ENCODE measurements at places on chromosomes 2 and 18. TPM values are rescaled to one million over a fixed set of nuclear protein-coding genes. Genes with fewer than 3 reads are reported as not detected.

Gene CCDC68
- 8.3 TPM for polyA plus RNA-seq

Gene UGT1A10
- not detected for polyA plus RNA-seq

Gene EMX1
- polyA plus RNA-seq = 51.5 TPM

Gene NT5C1B
- 0.88 TPM for polyA plus RNA-seq

Gene ZEB2
- polyA plus RNA-seq = 144 TPM

Gene ANKRD62
- 0.07 TPM for polyA plus RNA-seq

Gene ELOA2
- 0.03 TPM for polyA plus RNA-seq

Gene ABHD1
- polyA plus RNA-seq = 1.3 TPM

All from right renal pelvis (tissue), 4 donors.